ENCODE measurements at places on chromosomes 11 and 22. TPM values are rescaled to one million over a fixed set of nuclear protein-coding genes. Genes with fewer than 3 reads are reported as not detected.

SEPTIN3 gene
- 0.29 TPM for total RNA-seq

PLAAT5 gene
- total RNA-seq, result not detected

C11orf42 gene
- not detected for total RNA-seq

GLB1L3 gene
- not detected for total RNA-seq

PRODH gene
- total RNA-seq, result 8.4 TPM

UQCR10 gene
- 114 TPM for total RNA-seq

HEPHL1 gene
- total RNA-seq, result not detected

SCUBE2 gene
- 0.93 TPM for total RNA-seq

RIN1 gene
- total RNA-seq, result 50.2 TPM

EFEMP2 gene
- 3.3 TPM for total RNA-seq

MARK2 gene
- total RNA-seq, result 39.8 TPM

YPEL4 gene
- total RNA-seq, result not detected

LRRC55 gene
- not detected for total RNA-seq

IFITM10 gene
- 1.9 TPM for total RNA-seq

MMP13 gene
- total RNA-seq, result not detected

OR5A1 gene
- total RNA-seq, result not detected

MYOD1 gene
- not detected for total RNA-seq

LIF gene
- 19.3 TPM for total RNA-seq

APLNR gene
- total RNA-seq, result not detected

RIMBP3B gene
- not detected for total RNA-seq

MYRF gene
- total RNA-seq, result 0.16 TPM

CTSW gene
- total RNA-seq, result not detected

HBB gene
- total RNA-seq, result not detected

CEND1 gene
- not detected for total RNA-seq

DESI1 gene
- 67.2 TPM for total RNA-seq

PANX2 gene
- total RNA-seq, result 2.7 TPM

SLC15A3 gene
- total RNA-seq, result not detected

CABP4 gene
- not detected for total RNA-seq

VSIG10L2 gene
- total RNA-seq, result not detected

CPSF7 gene
- total RNA-seq, result 111 TPM

GLYATL1 gene
- not detected for total RNA-seq

TSGA10IP gene
- not detected for total RNA-seq

SMIM38 gene
- total RNA-seq, result not detected

MUC2 gene
- total RNA-seq, result 0.02 TPM

C11orf91 gene
- 2.8 TPM for total RNA-seq

POTEH gene
- not detected for total RNA-seq

MRGPRE gene
- total RNA-seq, result not detected

RASL10A gene
- 0.52 TPM for total RNA-seq

TMEM191C gene
- total RNA-seq, result 1.4 TPM

BLID gene
- 4.1 TPM for total RNA-seq

OR51B5 gene
- not detected for total RNA-seq

RASSF10 gene
- not detected for total RNA-seq

SMARCB1 gene
- 115 TPM for total RNA-seq
